Activated gamma-delta T cell (primary cell): ENCODE measurements at places on chromosomes 12 and 14.

DNA sequence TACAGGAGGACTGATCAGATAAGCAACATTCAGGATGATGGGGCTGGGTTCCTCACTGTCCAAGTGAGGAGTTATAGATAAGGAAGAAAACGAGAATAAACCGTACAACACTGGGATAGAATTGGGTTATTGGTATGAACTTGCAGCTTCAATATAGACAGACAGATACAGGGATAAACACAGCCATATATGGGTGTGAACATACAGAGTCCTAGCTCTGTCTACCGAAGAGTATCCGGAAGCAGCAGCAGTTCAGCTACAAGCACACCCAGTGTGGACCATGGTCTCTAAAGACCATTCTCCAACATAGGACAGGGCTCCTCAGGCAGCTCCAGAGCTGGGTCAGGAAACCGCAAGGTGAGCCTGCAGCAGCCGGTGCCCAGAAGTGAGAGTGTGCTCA lies 40.8 kb downstream of the CDC42BPB start:
- DNase-seq, result no peak

GRCh38 chr14:104514156-104514848 lies 65.3 kb upstream of the C14orf180 start:
- no peak for DNase-seq

GRCh38 chr12:51028813-51029150 lies 2.6 kb upstream of the SLC11A2 start:
- no peak for DNase-seq

- no peak for DNase-seq
These were observed 106.2 kb upstream of the CCDC91 start for GRCh38 chr12:28083840-28084678.

GRCh38 chr12:49974231-49974675 lies 1.5 kb downstream of the AQP6 start:
- DNase-seq, result no peak

- no peak for DNase-seq
These were observed 43.6 kb downstream of the RAD51B start for GRCh38 chr14:67863223-67863622.

DNA sequence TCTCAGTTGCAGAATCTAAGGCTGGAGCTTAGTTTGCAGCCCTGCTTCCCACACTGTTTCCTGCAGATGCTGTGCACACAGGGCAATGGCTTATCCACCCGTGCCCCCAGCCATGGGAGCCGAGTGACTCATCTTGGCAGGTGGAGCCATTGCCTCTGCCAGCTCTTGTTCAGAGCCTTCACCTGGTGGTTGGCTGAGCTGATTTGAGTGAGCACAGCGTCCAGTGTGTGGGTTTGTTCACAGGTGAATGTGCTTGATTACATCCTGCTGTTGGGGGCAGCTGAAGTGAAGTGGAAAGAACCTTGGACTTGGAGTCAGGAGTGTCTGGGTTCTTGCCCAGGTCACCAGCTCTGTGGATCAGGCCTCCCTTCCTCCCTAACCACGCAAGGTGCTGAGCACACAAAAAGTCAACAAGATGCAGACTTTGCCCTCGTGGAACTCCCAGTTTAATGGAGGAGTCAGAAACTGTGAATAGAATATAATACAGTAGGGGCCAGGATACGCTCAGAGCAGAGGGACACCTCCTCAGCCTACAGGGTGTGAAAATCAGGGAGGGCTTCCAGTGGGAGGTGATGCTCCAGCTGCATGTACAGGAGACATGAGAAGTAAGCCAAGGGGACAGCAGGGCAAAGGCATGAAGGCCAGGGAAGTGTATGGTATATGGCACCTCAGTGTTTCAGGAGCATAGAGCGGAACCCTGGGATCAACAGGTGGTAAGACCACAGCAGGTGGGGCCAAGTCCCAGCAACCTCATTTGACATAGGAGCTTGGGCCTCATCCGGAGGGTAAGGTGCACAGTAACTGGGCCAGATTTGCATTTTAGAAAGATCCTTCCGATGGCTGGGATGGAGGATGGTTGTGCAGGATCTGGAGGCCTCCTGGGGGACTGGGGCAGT lies 22.8 kb downstream of the JDP2 start:
- DNase-seq, result no peak
